OCI-LY7 (cell line): ENCODE measurements at places on chromosomes 1 and 21. TPM values are rescaled to one million over a fixed set of nuclear protein-coding genes. Genes with fewer than 3 reads are reported as not detected.

The REN gene
- total RNA-seq = not detected in 2 replicates

The TAL1 gene
- total RNA-seq = not detected in 2 replicates

The S100A4 gene
- 0.53 and 1.9 TPM in 2 replicates for total RNA-seq

The CHAF1B gene
- total RNA-seq = 21.5 and 24.0 TPM in 2 replicates
